ENCODE measurements at places on chromosomes 12 and 14. TPM values are rescaled to one million over a fixed set of nuclear protein-coding genes. Genes with fewer than 3 reads are reported as not detected.

KRT86 gene
- not detected for total RNA-seq

TCL1B gene
- not detected for total RNA-seq

SYNDIG1L gene
- not detected for total RNA-seq

PRIMA1 gene
- total RNA-seq = 2.4 TPM

TCL1A gene
- total RNA-seq = 3.5 TPM

PIWIL1 gene
- total RNA-seq = not detected

KRT2 gene
- total RNA-seq = not detected

GZMH gene
- total RNA-seq = not detected

ASIC1 gene
- 4.1 TPM for total RNA-seq

SCNN1A gene
- total RNA-seq = 35.9 TPM

VRTN gene
- total RNA-seq = not detected

Data from tongue (tissue), 3 donors.